ENCODE measurements at places on chromosomes 11 and 22.

GRCh38 chr11:133425245-133425644 lies 107.1 kb downstream of the OPCML start:
- DNase-seq: no peak

DNA sequence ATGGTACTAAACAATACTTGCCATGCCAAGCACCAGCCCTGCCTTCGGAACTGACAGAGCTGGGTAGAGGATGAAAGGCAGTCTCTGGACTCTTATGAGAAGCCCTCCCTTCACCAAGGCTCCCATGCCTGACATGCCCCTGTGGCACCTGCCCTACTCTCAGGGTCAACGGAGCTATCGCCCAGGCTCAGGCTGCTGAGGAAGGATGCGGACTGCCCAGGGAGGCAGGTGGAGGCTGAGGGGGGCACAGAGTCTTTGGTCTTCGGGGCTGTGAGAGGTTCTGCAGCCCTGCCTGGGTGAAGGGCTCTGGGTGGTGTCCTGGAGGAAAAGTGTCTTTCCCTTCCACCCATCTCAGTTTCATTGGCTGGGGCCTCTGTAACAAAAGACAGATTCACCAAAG lies 290.8 kb upstream of the B3GAT1 start:
- no peak for DNase-seq

GRCh38 chr22:26466196-26466595 lies 17.4 kb downstream of the HPS4 start:
- no peak for DNase-seq

DNA sequence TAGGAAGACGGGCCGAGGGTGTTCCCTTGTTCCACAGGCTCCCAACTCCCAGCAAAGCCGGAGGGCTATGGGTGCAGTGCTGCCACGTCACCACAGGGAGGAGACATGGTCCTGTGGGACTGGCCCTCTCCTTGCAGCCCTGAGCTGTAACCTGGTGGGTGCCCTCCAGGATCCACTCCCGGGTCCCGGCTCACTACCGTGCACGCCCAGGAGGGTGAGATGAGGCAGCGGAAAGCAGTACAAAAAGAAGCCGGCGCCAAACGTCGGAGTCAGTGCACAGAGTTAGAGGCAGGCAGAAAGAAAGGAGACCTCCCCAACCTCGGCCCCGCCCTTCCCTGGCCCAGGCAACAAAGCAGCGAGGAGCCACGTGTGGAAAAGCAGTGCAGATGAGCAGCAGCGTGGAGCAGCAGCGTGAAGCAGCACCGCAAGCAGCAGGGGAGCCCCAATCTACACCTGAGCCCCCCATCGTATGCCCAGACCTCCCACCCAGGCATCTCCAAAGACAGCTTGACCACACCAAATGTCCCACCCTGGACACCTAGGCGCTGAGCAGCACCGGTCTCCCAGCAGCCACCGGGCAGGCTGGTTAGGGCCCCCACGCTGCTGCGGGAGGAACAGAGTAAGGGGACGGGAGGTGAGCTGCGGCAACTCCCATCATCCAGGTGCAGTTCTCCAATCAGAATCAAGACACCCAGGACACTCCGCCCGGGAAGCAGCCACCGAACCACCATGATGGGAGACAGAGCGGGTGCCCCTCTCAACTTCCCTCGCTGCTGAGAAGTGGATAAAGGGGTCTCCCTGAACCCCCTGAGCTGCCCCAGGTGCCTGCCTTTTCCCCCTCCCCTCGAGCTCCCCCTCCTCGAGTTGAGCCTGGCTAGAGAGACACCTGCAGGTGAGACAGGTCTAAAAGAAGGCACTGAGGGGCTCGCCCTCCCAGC lies 28.8 kb downstream of the IGSF9B start:
- peak; percentile 50 for DNase-seq

GRCh38 chr11:110428040-110428439 lies 1.7 kb upstream of the FDX1 start:
- DNase-seq: no peak

- DNase-seq: no peak
Measured at GRCh38 chr11:79610678-79611077, 169.8 kb upstream of the TENM4 start.

DNA sequence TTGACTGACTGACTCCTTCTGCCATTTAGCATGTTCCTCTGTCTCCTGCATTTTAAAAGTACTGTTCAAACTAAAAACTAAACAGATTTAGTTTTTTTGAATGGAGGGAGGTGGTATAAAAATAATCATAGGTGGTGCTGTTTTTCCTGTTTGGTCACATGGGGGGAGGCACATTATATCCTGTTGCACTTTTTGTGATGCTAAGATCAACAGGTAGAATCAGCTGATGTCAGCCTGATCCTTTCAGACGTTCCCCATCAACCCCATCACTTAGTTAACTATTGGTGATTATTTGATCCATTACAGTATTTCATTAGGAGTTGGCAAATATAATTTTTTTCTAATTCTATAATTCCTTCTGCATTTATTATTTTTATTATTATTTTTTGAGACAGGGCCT lies 5.1 kb upstream of the OSBP2 start:
- no peak for DNase-seq

- no peak for DNase-seq
Measured at GRCh38 chr11:116287866-116288265, 484.9 kb downstream of the BUD13 start.

DNA sequence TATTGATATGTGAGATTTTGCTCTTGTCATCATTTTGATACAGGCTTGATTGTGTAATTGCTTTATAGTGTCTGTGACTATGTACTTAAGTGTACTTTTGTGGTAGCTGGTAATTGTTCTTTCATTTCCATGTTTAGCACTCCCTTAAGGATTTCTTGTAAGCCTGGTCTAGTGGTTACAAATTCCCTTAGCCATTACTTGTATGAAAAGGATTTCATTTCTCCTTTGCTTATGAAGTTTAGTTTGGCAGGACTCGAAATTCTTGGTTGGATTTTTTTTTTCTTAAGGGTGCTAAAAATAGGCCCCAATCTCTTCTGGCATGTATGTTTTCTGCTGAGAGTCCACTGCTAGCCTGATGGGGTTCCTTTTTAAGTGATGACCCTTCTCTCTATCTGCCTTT lies 346.8 kb downstream of the JRKL start:
- DNase-seq: no peak

DNA sequence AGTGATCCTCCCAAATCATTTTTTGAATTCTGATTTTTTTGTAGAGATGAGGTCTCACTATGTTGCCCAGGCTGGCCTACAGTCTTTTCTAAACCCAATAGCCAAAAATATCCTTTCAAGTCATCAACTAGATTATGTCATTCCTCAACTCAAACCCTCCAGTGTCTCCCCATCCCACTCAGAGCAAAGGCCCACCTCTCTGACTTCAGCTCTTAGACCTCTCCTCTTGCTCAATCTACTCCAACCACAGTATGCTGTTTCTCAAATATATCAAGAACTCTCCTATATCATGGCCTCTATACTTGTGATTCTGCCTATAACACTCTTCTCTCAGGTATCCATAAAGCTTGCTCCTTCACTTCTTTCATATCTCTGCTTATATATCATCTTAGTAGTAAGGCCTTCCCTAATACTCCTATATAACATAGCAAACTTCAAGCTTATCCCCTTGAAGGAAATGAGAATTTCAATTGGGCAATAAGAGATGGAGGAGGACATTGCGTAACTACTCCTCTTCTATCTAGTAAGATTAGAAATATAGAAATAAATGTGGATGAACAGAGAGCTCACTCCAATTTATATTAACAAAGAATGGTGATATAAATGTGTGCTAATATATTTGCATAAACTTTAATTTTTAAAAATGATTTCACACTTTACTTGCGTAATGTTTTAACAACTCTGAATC lies 24.5 kb downstream of the DLG2 start:
- DNase-seq: no peak

Data from stimulated activated CD8-positive, alpha-beta memory T cell treated with anti-CD3 and anti-CD28 coated beads, Interleukin-4, amount 100 ng/mL, for 1 hour (primary cell).